8988T (cell line): ENCODE measurements at places on chromosomes 12 and 14.
A peak's percentile ranks its signal among the peaks of the same experiment; 100 is the strongest.

DNA sequence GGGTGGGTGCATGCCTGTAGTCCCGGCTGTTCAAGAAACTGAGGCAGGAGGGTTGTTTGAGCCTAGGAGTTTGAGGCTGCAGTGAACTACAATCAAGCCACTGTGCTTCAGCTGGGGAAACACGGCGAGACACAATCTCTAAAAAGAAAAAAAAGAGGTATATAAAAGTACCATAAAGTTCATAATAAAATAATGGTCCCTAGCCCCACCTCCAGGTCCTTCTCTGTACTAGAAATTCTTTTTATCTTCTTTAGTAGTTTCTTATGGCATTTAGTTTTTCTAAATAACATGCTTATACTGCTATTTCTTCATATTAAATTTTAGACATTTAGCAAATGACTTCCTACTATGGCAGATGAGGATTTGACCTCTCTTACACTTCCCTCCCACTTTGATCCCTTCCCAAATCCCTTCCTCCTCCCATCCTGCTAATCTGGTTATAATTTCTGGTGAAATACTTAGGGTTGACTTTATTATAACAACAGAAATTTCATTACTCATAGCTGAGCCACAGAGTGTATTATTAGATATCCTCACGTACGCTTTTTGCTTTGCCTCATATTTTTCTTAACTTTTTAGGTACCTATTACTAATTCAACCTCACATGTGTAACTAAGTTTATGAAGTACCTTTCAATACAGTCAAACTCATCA, 94.7 kb downstream of the SLC41A2 start:
- DNase-seq = no peak

GRCh38 chr14:34147461-34147860, 196.6 kb upstream of the EGLN3 start:
- DNase-seq = no peak

DNA sequence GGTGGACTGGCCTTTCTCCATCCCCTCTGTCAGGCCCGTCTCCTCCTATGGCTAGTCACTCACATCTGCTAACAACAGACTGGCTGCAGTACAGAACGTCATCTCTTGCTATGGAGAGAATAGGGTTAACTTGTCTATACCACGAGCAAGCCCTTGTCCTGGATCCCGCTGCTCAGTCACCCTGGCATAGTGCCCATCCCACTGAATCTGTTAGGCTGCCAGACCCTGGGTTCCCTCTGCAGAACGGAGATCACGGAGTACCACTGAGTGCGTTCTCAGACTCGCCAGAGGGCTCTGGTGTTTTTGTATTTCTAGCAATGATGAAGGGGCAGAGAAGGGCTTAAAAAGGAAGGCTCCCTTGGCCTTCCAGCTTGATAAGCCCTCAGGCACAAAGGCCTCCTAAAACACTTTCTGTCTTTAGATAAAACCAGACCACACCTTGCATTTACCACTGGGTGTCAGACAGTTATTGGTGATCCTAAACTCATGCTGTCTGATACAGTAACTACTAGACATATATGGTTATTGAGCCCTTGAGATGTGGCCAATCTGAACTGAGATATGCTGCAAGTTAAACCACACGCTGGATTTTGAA, 6.3 kb upstream of the NRIP2 start:
- DNase-seq = no peak

- DNase-seq = no peak
Observed at GRCh38 chr14:68283378-68284123, 464.0 kb downstream of the RAD51B start.

GRCh38 chr12:54058128-54058768, 4.6 kb downstream of the HOXC4 start:
- no peak for DNase-seq

DNA sequence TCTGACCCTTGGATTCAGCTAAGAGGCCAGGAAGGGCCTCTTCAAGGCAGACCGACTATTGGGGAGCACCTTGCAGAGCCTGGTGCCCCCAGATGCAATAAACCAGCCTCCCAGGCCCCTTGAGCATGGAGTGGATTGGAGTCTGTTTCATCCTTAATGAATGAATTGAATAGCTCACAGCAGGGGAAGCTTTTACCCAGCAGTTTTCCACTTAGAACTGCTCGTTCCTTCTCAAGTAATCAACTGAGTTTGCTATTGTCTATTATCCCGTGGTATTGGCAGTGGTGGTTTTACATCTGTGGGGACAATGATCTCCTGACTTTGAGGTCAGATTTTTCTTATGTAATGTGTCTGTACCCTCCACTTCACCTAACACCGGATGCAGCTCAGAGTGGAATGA, 197.6 kb downstream of the AACS start:
- no peak for DNase-seq

- DNase-seq = peak; percentile 11
Observed at GRCh38 chr12:75816897-75817296, 214.7 kb downstream of the PHLDA1 start.

DNA sequence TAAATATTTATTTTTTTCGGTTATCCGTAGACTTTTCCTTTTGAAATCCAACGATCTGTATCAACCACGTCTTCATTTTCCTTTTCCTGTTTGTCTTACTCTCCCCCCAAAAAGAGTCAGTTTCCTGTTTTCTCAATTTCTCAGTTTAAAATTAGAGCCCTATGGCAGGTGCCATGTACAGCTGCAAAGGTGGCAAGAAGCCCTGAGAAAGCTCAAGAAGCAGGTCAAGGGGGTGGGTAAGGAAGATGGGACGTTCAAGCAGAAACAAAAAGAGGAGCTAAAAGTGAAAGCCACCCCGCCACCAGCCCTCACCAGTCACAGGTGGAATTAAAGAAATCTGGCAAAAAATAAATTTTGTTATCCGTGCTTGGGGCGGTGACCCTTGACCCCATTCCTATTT, 26.7 kb downstream of the SLC35E3 start:
- DNase-seq = no peak

DNA sequence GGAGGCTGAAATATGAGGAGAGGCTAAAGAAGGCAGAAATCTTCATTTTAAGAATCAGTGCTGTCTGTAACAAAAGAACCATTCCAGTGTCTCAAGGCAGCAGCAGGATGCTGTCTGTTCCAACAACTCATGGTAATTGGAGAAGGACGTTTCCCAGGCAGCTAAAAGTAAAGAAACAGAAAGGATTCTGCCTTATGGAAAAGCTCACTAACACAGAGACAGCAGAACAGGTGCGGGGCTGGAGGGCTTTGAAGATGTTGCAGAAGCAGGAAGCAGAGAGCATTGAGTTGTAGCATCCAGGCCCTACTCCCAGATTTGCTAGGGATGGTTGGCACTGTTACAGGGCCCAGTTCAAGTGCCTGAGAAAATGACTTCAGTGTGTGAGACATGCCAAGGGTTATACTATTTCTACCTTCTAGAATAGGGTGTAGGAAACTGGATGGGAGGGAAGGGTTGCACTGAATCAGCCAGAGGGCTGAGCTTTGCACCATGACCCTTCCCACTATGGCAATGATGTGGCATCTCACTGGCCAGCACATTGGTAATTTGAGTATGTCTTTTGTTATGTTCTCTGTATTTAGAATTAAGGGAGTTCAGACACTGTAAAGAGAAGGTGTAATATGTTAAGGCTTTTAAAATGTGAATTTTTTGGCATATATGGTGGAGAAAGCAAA, 160.0 kb upstream of the FBXO33 start:
- DNase-seq = no peak

- peak; percentile 75 for DNase-seq
Observed at GRCh38 chr12:131116468-131117117, 162.9 kb downstream of the ADGRD1 start.

GRCh38 chr12:26133521-26133920, 8.7 kb upstream of the BHLHE41 start:
- no peak for DNase-seq

GRCh38 chr14:64789696-64790095, 85.5 kb downstream of the PLEKHG3 start:
- DNase-seq = no peak

- peak; percentile 72 for DNase-seq
Observed at GRCh38 chr12:55933169-55933798, 2.3 kb downstream of the DGKA start.

DNA sequence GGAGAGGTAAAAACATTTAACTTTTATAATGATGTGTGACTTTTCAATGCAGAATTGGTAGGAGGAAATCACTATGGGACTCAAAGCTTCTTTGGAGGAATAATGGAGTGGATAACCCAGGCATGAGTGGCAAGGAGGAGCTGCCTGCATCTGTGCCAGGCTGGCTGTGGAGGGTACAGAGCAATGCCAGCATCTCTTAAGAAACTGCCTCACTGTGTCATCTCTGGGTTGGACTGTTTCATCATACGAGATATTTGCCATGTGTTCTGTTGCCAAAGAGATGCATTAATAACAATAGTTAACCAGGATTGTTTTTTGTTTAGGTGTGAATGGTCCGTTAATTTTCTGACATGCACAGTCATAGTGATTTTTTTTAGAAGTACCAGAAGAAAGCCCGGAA, 183.7 kb upstream of the NTF3 start:
- no peak for DNase-seq

DNA sequence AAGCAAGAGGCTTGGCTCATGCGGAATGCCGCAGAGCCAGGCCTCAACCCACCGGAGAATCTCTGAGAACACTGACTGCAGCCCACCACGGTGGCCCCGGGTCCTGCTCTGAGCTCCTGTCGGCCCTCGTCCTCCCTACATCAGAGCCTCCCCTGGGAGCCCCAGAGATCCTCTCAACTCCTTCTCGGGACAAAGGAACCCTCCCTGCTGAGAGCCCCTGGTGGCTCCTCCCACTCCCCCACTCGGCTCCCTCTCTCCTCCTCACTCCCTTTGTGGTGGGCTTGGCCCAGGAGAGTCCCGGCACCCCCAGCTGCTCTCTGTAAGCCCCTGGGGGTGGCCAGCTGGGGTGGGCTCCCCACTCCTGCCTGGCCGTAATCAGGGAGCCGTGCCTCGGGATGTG, 11.1 kb upstream of the INF2 start:
- no peak for DNase-seq

GRCh38 chr12:43287706-43288383, 264.2 kb downstream of the ADAMTS20 start:
- DNase-seq = no peak

DNA sequence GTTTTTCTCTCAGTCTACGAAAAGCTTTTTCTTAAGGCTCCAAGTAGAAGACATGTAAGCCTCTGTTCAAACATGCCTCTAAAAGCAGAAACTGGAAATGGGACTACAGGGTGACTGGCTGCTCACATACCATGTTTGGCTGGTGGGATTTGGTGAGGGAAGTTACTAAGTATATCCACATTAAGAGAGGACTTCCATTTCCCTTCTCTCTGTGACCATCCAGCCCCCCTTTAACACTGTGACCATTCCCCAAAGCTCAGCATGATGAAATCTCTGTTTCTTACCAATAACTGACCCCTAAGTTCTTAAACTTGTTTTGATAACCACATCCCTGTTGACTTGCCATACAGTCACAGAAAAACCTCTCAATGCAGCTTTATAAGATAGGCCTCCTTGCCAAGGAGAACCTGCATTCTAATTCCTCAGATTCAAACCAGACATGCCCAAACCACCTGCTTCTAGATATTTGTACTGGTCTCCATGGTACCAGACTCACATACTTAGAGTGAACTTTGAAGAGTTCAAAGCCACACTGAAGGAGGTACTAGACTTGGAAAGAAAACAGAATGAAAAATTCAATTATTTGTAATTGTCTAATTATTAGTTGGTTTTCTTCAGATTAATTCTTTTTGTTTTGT, 102.2 kb downstream of the VEZT start:
- DNase-seq = no peak

- DNase-seq = no peak
Observed at GRCh38 chr12:66190519-66191370, 1.7 kb downstream of the IRAK3 start.

- peak; percentile 54 for DNase-seq
Observed at GRCh38 chr14:74946659-74947281, 8.6 kb downstream of the PGF start.

GRCh38 chr12:132171968-132172521, 27.8 kb downstream of the NOC4L start:
- DNase-seq = no peak

DNA sequence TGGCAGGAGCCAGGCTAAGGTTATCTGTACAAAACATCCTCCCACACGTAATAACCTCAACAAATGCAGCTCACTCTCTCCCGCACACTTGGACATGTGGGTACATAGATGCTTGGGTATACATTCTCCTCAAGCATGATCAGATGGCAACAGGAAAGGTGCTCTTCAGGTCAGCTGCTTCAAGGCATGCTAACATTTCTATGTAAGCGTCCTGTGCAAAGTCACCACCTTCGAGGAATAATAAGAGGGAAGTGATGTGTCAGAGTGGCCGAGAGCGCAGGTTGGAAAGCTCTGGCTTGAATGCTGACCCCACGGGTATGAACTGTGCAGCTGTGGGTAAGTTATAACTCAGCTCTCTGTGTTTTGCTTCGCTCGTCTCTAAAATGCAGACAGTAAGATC, 24.2 kb upstream of the SLC6A12 start:
- DNase-seq = no peak

DNA sequence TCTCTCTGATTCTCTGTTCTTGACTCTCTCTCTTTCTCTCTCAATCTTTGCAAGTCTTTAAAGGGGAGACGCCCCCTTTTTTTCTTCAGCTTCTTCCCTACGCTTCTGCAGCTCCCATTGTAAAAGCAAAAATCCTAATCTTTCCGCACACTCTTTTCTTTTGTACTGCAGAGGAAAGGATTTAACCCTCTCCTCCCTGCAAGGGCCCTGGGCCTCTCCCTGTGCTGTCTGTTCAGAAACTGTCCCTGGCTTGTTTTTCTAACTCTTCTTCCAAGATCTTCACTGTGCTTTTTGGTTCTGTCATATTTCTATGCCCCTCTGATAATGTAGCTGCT, 10.9 kb upstream of the SALL2 start:
- DNase-seq = no peak

DNA sequence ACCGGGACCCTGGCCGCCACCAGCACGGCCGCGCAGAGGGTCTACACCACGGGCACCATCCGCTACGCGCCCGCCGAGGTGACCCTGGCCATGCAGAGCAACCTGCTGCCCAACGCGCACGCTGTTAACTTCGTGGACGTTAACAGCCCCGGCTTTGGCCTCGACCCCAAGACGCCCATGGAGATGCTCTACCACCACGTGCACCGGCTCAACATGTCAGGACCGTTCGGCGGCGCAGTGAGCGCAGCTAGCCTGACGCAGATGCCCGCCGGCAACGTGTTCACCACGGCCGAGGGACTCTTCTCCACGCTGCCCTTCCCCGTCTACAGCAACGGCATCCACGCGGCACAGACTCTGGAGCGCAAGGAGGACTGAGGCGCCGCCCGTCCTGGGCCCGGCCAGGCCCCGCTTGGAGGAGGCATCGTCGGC, 150.1 kb downstream of the EGLN3 start:
- no peak for DNase-seq

- no peak for DNase-seq
Observed at GRCh38 chr12:123846340-123846739, 84.2 kb downstream of the DNAH10 start.

DNA sequence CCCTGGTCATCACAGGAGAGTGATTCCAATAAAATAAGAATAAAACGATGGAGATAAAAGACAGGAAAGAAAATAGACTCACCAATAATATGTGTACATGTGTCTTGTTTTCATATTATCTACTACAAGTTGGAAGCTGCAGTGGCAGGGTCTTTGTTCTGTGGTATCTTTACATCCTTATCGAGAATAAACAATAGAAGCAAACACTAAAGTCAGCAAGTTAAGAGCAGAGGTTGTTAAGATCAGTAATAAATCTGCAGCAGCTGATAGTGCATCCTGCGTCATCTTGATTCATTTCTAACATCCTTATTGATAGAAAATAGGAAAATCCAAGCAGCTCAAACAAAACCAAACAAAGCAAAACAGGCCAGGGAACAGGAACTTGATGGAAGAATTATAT, 107.4 kb downstream of the RPS29 start:
- no peak for DNase-seq

GRCh38 chr12:121209624-121210572, at the start of gene P2RX4:
TSS of gene P2RX4 (plus strand) at chr12:121210129. CDS start at chr12:121210165, 36 bp downstream.
- DNase-seq = peak; percentile 87

- no peak for DNase-seq
Observed at GRCh38 chr12:31664038-31664437, 4.5 kb downstream of the ETFBKMT start.
